ENCODE measurements at places on chromosomes 6 and 20.

GRCh38 chr20:45416917-45417316 is 976 bp downstream of the PIGT start:
- DNase-seq = no peak

GRCh38 chr6:43171707-43172103 is 636 bp downstream of the SRF start:
- DNase-seq = no peak

GRCh38 chr6:36615018-36615761 is 21.0 kb downstream of the SRSF3 start:
- no peak for DNase-seq

DNA sequence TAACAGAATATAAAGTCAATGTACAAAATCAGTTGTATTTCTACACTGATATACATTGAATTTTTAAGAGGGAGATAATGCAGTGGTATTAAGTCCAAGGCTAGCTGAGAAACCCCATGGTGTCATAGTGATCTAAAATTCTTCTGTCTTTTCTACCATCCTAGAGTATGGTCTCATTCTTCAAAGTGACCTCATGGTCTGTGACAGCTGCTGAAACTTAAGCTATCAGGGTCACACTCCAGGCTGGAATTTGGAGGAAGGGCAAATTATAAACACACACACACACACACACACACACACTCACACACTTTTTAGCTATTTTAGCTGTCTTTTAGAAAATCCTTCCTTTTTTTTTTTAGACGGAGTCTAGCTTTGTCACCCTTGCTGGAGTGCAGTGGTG is 47.3 kb upstream of the DYNLRB1 start:
- DNase-seq = no peak

DNA sequence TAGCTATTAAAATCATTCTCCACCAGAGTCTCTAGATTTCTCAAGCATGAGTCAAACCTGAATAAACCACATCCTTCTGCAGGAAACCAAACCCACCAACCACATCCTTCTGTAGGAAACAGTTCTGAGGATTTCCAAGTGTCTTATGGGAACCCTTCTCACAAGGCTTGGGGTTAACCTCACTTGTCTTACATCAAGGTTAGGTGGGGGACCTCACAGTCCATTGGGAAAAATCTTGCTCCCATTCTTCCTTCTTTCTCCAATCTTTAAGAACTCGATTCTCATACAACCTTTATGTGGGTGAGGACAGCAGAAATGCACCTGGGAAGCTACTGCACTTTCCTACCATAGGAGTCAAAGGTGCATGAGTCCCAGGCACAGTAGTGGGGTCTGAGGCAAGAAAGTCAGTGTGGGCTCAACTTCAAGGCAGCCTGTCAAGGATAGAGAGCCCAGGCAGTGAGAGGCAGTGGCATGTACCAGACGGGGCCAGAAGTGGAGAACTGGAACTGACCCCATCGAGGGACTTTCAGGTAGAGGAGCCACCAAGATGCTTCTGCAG is 114.5 kb downstream of the SLC22A3 start:
- DNase-seq = no peak

GRCh38 chr20:62823688-62824475 is 7.0 kb downstream of the COL9A3 start:
- no peak for DNase-seq

- DNase-seq = no peak
Observed at GRCh38 chr6:626236-626635, 30.7 kb downstream of the HUS1B start.

DNA sequence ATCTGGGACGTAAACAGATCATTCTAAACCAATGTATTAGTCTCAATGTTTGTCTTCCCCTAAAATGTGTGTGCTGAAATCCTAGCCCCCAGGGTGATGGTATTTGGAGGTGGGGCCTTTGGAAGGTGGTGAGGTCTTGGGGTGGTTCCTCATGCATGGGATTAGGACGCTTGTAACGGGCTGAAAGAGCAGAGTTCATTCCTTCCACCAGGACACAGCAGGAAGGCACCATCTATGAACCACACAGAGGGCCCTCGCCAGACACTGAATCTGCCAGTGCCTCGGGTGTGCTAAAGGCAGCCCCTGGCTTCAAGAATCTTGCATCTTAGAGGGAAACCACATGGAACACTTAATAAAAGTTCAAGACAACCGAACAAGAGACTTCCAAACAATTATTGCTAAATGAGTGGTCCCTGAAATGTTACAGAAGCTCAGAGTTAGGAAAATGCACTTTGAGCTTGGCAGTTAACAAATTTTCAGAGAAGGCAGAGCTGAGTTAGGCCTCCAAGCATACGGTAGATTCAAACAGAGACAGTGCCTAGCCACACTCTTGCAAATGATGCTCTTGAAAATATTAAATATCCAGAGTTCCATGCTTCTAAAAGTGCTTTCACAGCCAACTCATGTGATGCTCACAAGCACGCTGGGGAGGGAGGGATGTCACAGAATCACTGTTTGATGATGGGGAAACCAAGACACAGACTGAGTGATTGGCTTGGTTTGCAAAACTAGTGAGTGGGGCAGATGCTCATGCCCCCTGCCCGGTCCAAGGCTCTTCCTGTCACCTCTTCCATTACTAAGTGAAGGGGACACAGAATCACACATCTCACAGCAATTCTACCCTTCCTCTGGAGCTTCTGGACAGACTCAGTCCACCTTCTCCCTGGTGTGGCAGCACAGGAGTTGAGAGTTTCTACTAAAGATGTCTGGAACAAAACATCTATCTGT is 27.4 kb downstream of the TBC1D7 start:
- no peak for DNase-seq

GRCh38 chr6:4647414-4648365 is 128.5 kb upstream of the CDYL start:
- peak; percentile 67 for DNase-seq

DNA sequence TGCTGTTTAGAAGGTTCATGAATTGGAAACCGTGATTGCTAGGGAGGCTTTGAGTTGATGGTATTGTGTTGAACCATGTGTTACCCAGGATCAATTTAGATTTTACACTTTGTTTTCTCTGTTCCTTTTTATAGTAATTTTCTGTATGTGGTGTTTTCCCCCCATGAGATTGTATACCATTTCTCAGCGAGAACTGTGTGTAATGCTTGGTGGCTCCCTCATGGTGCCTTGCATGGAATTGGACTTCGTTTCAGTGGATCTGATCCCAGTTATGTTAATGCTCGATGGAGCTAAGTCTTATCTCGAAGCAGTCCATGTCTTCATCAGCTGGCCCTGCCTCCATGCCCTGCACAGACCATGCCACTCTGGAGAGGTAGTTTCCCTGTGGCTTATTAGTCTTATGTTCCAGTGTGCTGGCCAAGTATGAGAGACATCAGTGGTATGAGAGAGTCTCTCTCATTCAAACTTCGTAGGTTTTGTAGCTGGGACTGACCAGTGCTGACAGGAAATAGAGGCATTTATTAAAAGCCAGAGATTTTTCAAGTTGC is 18.7 kb downstream of the PTPN1 start:
- DNase-seq = no peak

- DNase-seq = peak; percentile 18
Observed at GRCh38 chr6:152478377-152479010, 158.7 kb downstream of the SYNE1 start.

DNA sequence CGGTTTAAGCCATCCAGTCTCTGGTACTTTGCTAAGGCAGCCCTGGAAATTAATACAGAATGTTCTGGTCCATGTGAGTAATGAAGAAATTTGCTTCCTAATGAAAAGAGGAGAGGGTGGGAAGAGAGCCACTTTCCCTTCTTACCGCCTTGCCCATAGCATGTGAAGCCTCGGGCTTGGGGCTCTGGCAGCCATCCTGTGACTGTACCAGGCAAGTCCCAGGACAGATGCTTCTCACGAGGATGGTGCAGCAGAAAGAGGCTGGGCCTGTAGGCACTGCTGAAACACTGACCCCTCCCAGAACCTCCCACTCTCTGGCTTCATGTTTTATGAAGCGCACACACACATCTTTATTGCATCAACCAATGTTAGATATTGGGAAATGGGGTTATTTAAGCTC is 74.8 kb downstream of the IYD start:
- DNase-seq = no peak

DNA sequence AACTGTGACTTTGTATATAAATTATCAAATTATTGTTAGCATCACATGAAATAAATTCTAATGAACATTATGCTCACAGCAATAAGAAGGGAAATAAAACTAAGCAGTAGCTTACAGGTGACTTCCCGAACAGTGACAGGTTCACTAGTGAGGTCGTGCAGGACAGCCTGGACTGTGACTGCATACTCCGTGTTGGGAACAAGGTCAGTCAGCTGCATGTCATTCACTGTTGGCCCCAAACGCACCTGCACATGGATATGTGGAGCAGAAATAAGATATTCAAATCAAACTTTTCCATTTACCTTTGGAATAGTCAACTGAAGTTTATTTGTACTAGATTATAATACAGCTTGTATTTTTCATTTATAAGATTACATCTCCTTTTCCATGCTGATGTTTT is 60.6 kb downstream of the COL12A1 start:
- no peak for DNase-seq

GRCh38 chr6:170006900-170007467 is 255.6 kb downstream of the ERMARD start:
- DNase-seq = no peak

DNA sequence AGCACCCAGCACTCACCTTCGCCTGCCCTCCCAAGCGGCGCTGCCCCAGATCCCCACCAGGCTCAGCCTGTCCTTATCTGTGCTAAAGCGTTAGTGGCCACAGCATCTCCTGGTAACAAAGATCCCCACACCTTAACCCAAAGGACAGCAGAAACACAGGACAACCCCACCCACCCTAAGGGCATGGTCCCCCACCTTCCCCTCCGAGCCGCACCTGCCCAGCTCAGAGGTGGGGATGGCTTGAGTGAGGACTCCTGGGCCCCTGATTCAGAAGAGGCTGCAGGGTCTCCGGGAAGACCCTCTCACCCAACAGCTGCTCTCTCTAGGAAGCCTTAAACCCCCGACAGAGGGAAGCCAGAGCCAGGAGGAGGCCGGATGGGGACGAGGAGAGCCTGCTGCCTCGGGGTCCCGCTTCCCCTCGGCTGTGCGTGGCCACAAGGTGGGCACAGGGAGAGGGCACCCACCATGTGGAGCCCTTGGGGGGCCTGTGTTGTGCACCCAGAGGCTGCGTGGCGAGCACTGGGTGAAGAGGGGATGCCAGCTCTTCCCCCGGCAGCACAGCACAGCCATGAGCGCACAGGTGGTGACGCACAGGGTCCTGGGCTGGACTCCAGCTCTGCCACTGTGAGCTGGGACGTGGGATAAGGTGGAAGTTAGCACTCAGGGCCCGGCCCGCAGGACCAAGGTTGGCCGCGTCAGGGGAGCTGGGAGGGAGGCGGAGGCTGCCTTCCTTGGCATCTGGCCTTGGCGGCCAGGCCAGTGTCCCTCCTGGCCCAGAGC is 31.9 kb upstream of the MRGBP start:
- DNase-seq = no peak

- DNase-seq = no peak
Observed at GRCh38 chr6:1477432-1478090, 88.2 kb downstream of the FOXF2 start.

GRCh38 chr20:8117636-8118035 is 14.4 kb upstream of the PLCB1 start:
- DNase-seq = no peak

- DNase-seq = no peak
Observed at GRCh38 chr6:6006428-6007365, at the start of gene NRN1. TSS of gene NRN1 (minus strand) at chr6:6006925. CDS start at chr6:6006749, 176 bp downstream.

GRCh38 chr6:33073431-33073871 is at the start of gene HLA-DPA1:
TSS of gene HLA-DPA1 (minus strand) at chr6:33073649.
- peak; percentile 25 for DNase-seq

DNA sequence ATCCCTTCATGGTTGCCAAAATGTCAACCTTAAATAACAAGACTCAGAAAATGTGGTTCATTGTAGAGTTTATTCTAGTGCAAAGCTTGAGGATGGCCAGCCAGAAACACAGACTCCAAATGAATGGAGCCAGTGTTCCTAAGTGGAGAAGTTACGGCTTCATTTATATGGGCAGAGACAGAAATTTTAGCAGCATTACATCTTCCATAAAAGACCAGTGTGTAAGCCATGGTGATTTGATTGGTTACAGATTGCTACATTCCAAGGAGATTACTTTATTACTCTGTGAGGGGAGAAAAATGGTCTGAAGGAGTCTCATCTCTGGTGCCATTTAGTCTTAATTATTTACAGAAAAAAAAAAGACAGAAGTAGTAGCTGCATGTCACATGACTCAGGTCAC is 97.8 kb downstream of the OTOR start:
- DNase-seq = no peak

DNA sequence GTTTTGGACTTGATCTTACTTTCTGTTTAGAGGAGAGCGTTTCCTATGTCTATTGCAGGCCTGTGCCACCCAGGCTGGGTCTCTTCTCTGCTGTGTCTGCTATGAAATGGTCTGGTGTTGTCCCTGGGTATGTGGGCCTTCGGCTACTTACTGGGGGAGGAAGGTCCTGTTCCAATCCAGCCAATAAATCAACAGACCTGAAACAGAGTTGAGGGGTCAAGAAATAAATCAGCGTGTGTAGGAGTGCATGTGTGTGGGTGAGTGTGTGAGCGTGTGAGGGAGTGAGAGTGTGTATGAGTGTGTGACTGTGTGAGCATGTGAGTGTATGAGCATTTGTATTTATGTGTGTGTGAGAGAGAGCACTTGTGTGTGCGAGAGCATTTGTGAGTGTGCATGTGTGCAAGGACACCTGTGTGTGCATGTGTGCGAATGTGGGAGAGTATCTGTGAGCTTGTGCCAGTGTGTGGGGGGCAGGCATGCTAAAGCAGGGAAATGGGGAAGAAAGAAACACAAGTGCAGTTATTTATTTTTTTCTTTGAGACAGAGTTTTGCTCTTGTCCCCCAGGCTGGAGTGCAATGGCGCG is 86.3 kb upstream of the PMEPA1 start:
- DNase-seq = no peak

DNA sequence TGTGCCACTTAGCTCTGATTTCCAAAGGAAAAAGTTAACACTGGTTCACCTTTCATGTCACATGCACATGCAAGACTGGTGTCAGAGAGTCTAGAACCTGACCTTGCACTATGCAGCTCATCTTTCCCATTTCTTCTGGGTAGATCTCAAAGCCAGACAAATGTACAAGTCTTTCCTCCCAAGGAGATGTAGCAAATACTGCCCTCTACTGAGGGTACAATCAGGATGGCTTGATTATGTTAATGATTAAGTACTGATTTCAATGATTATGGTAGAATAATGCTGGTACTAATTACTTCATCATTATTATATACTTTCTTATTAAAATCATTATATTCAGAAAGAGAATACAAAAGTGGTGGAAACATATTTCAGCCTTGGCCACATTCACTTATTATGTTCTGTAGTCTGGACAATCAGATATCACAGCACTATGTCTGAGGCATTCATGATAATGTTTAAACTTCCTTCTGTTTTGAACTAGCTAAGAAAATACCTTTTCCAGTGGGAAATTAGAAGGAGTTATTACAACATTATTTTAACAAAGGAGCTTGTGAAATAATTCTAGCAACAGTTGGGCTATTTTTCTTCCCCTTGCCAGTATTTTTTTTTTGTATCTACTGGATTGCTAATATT is 68.5 kb upstream of the FOXO3 start:
- no peak for DNase-seq

- no peak for DNase-seq
Observed at GRCh38 chr20:4794846-4795245, 73.1 kb downstream of the PRND start.

GRCh38 chr6:97669191-97670031 is 386.4 kb upstream of the MMS22L start:
- DNase-seq = peak; percentile 51

- DNase-seq = no peak
Observed at GRCh38 chr6:145498425-145498824, 236.9 kb downstream of the EPM2A start.
